IPS DF 6.9 (cell line): ENCODE measurements at places on chromosomes 5 and 9.

GRCh38 chr9:87725900-87726709 is at the start of gene CTSL:
Gene CTSL, plus strand, starts transcription at chr9:87726119. Its CDS starts 1,485 bp downstream, at chr9:87727604.
- DNase-seq, result peak; percentile 77

- no peak for DNase-seq
These were observed 776.6 kb upstream of the CDH9 start for GRCh38 chr5:27814983-27815382.

GRCh38 chr5:2387250-2387633 is 364.2 kb downstream of the IRX2 start:
- DNase-seq, result no peak

- no peak for DNase-seq
These were observed 1.7 kb downstream of the DBN1 start for GRCh38 chr5:177471610-177472356.

- DNase-seq, result no peak
These were observed 1.3 kb upstream of the ERBIN start for GRCh38 chr5:65925044-65925600.

DNA sequence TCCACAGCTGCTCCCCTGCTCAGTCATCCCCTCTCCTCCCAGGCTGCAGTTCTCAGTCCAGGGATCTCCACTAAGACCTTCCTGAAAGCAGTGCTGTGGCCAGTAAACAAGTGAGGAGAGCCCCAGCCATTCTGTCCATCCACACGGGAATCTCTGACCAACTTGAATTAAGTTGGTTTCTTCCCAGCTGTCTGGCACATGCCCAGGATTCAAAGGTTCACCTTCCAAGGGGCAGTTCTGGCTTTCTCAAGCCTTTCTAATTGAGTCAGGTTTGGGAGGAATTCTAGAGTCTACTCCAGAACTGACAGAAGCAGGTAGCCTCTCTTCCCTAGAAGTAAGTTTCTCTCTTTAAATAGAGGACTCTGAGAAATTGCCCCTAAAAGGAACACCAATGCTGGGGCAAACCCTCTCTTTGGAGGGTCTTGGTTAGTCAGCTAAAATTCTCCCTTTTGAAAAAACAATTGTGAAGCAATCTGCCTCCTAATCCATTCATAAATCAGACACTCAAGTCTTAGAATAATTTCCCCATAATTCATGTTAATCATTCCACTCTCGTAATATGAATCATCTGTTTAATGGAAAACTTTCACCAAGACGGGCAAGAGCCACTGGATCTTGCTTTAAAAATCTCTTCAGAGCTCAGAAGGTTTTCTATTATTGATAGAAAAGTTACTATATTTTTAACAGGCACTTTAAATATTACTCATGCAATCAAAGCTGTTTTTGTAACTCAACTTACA is 133.8 kb downstream of the SPOCK1 start:
- DNase-seq, result no peak

DNA sequence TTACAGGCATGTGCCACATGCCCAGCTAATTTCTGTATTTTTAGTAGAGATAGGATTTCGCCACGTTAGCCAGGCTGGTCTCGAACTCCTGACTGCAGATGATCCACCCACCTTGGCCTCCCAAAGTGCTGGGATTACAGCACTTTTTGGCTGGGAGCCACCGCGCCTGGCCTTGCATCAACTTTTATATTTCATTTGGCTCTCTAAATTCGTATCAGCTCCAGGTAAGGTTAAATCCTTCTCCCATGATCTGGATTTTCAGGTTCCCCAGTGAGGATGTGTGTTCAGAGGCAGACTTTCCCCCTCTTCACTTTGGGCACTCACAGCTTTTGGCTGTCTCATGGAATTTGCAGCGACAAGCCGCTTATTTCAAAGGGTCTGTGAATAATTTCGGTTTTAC is 16.8 kb upstream of the RNF38 start:
- no peak for DNase-seq

DNA sequence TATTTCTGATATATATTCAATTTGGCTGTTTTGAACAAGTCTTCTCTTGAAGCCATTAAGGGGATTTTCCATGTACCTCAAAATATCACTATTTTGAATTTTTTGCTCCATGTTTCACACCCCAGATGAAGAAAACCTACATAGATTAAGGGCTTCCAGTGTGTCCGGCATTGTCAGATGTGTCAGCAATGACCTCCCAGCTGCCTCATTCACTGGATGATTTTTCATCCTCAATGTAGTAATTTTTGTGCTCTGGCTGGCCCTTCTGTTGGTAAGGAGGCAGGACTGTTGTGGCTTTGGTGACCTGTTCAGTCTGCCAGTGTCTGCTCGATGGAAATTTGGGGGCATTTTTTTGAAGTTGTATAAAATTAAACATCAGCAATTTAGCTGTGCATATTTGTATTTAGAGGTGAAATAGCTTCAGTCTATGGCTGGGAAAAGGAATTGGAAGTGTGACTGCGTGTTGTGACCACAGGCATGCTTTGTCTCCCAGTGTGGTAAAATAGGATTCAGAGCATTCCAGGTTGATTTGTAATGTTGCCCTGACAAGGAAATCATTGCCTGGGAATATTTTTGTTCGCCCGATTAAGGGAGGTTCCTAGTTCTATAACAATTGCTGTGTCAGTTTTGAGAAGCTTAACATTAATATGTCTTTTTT is 312.4 kb downstream of the ARHGEF28 start:
- DNase-seq, result no peak

GRCh38 chr5:112951124-112951702 is 25.4 kb upstream of the DCP2 start:
- DNase-seq, result no peak

DNA sequence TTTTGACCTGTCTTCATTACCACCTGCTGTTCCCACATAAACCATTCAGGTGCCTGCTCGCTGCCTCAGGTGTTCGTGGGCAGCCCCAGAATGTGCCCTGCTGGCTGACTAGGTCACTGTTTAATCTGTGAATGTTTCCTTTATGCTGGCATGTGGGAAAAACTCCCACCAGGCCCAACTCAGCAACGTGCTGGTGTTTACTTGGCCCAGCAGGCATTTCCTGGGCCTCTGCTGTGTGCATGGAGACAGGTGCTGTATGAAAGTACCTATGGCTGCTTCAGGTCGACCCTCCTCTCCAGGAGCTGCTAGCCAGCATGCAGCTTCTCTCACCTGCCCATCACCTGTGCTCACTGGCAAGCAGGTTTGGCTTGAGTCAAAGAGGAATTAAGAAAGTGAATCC is 65.8 kb downstream of the RAD23B start:
- no peak for DNase-seq

GRCh38 chr5:172891716-172892421 is 57.8 kb downstream of the ERGIC1 start:
- DNase-seq, result no peak

GRCh38 chr9:123375469-123376132 is 19.6 kb downstream of the CRB2 start:
- DNase-seq, result no peak

- no peak for DNase-seq
These were observed 37.7 kb upstream of the NSMF start for GRCh38 chr9:137496601-137497375.

- no peak for DNase-seq
These were observed 2.1 kb upstream of the ZFR start for GRCh38 chr5:32446630-32447029.

GRCh38 chr5:145385276-145385675 is 449.9 kb downstream of the PRELID2 start:
- no peak for DNase-seq

DNA sequence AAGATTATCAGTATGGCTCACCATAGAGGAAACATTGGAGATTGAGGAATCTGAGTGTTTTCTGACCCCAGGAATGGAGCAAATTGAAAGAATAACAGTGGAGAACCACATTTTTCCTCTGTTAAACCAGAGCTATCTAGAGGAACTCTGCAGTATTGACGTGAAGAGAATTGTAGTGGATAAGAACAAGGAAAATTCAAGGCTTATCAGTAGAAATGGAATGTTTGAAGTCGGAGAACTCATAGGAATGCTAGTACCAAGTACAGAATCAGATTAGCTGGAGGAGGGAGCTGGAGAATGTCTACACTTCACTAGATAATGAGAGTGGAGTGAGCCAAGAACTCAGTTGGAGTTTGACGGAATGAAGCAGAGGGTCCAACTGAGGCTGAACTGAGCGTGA is 50.3 kb downstream of the SNCAIP start:
- no peak for DNase-seq

GRCh38 chr9:7313389-7313788 is 486.2 kb downstream of the DMAC1 start:
- DNase-seq, result no peak

- DNase-seq, result no peak
These were observed 11.7 kb upstream of the MED10 start for GRCh38 chr5:6389946-6390530.

GRCh38 chr5:133272345-133272744 is 220.5 kb downstream of the HSPA4 start:
- DNase-seq, result no peak

DNA sequence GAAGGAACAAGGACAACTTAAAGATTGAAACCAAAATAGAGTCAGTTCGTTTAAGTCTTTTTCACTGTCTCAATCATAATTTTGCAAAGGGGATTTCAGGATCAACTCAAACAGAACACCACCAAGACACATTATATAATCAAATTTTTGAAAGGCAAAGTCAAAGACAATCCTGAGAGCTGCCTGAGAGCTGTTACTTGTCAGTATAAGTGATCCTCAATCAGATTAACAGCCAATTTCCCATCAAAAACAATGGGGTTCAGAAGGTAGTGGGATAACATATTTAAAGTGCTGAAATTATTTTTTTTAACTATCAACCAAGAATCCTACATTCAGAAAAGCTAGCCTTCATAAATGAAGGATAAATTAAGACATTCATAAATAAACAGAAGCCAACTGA is 19.3 kb upstream of the ABO start:
- DNase-seq, result no peak

- no peak for DNase-seq
These were observed 38.6 kb upstream of the GARNL3 start for GRCh38 chr9:127225801-127226625.

DNA sequence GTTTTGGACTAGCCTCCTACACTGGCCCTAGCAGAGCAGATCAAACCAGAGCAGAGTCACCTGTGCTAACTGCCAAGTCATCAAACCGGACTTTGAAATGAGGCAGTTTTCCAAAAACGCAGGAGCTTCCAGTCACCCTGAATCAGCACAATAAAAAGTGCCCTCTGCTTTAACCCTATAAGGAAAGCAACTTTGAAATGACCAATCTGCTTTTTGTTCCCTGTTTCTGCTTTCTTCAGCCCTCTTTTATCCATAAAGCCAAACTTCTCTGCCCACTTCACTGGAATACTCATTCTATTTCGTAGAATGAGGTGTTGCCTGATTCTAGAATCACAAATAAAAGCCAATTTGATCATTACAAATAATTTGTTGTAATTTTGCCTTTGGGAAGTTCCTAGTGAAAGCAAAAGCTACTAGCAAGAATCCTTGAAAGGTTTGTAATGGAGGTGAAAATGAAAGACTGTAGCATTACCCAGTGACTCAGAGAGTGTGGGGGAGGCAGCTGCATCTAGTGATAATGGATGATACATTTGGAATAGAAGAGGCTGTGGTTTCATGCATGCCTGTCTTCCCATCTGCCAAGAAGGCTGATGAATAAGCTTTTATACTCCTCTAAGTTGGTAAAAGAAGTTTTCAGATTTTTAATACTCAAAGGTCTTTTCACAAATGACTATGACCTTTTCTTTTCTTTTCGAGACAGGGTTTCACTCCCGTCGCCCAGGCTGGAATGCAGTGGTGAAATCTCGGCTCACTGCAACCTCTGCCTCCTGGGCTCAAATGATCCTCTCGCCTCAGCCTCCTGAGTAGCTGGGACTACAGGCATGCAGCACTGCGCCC is 14.9 kb downstream of the SPAAR start:
- no peak for DNase-seq

GRCh38 chr9:123757547-123757946 is 172.4 kb downstream of the DENND1A start:
- DNase-seq, result no peak

- no peak for DNase-seq
These were observed 388.3 kb downstream of the ANXA1 start for GRCh38 chr9:73539881-73540390.

DNA sequence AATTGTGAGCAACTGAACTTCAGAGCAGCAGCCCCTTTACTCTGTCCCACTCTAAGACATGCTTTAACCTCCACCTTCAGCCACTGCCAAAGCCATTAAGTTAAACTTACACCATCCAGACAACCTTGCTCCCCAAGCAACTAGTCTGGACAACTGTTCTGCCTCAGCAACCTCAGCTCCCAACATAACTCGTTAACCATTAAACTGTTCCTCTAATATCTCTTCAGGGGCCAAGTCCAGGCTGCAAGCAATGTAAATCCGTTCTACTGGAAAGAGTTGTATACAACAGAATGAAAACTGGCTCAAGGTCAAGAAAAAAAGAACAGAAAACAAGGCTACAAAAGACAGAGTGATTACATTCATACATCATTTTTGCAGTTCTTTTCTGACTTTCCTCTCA is 131.7 kb upstream of the TARS1 start:
- DNase-seq, result no peak

DNA sequence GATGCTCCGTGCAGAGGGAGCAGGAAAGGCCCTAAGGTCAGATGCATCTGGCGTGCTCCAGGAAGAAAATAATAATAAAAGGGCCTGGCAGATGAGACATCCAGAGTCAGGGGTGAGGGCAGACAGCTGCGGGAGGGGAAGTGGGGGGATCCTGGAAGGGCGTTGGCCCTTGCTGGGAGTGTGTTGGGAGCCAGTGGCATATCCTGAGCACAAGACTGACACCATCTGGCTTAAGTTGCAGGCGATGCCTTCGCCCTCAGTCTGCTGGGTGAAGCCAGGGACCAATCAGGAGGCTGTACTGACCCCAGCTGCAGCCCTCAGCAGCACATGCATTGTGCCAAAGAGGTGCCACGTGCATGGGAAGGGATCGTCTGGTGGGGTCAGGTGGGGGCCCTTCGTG is 3.8 kb downstream of the OR2V2 start:
- no peak for DNase-seq

GRCh38 chr5:74542482-74542881 is 98.0 kb downstream of the ENC1 start:
- no peak for DNase-seq

- DNase-seq, result no peak
These were observed 38.8 kb upstream of the NDFIP1 start for GRCh38 chr5:142069606-142070399.

DNA sequence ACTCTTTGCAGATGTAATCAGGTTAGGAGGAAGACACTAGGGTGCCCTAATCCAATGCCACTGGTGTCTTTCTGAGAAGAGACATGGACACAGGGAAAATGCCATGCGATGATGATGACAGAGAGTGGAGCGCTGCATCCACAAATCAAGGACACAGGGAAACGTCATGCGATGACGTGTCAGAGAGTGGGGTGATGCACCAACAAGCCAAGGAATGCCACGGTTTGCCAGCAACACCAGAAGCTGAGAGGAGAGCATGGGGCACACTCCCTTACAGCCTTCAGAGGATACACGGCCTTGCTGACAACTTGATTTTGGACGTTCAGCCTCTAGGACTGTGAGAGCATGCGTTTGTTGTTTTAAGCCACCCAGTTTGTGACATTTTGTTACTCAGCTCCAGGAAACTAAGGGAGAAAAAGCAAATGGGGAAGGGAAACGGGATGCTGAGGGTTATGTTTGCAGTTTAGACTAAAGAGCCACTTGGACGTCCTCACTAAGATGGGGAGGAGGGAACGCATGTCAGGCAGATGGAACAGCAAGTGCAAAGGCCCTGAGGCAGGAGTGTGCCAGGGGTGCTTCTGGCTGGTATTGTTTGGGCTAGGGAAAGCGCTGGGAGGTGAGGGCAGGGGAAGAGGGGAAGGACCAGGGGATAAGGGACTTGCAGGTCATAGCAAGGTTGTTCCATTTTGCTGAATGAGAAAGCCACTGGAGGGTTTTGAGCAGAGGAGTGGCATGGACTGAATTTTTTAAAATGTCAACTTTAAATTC is 2.5 kb upstream of the TENT4A start:
- no peak for DNase-seq
